Stimulated activated CD8-positive, alpha-beta memory T cell treated with anti-CD3 and anti-CD28 coated beads, Interleukin-12 subunit alpha, Interleukin-12 subunit beta, amount 100 ng/mL, for 1 hour (primary cell): ENCODE measurements at places on chromosomes 6 and 20.

DNA sequence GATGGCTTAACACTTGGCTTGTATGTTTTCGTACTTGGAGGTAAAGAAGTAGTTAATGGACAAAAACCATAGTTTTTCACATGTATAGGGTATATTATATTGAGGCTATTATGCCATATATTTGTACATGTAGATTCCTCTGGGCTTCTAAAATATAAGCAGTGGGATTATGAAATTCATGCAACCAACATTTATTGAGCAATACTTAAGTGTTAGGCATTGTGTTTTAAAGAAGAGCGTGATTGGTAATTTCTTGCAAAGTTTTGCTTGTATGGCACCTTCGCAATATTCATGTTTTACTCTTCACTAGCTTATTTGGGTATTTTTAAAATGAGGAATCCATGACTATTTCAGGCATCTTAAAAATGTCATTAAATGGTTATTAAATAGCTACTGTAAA, 2.5 kb downstream of the TULP4 start:
- no peak for DNase-seq

DNA sequence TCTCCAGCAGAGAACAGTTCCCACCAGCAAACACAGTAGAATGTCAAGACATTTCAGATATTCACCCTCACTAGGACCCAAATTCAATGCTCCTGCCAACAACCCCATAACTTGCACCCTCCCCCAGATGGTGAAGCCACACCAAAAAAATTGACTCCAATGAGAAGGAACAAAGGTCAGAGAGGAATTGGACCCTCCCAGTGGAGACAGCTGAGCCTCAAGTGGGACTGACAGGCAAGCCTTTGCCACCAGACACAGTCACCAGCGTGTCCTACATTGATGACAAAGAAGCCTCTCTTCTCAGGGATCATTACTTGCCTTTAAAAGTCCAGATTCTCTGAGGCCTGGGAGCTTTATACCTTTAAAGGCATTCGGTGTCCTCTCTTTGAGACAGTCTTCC, 64.8 kb downstream of the HIVEP2 start:
- no peak for DNase-seq

DNA sequence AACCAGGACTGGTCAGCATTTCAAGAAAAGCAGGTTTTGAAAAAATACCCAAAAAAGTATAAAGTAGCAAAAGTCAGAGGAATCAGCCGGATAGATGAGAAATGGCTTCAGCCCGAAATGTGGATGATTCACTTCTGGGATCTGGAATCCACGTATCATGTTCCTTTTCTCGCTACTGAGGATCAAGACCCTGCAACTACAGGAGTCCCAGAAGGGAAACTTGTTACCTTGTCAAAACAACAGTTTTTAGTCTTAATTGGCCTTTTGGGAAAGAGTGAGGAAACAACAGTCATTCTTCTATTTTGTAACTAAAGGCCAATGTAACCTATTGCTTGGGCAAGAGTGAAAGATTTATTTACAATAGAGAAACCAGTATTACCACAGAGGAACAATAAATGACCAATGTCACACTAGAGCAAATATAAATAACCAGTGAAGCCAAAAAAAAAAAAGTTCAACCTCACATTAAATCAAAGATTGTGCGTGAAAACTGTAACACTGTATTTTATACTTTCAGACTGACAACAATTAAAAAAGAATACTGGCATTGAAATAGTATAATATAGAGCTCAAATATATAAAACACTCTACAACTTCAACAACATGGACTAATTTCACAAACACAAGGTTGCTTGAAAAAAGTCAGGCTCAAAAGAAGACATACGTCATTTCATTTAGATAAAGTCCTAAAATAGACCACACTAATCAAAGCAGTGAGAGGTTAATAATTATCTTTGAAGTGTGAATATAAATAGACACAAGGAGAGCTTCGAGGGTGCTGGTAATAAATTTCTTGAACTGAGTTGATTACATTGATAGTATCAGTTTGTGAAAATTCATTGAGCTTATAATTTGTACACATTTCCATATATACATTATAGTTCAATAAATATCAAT, 116.2 kb downstream of the GFRAL start:
- DNase-seq = no peak

DNA sequence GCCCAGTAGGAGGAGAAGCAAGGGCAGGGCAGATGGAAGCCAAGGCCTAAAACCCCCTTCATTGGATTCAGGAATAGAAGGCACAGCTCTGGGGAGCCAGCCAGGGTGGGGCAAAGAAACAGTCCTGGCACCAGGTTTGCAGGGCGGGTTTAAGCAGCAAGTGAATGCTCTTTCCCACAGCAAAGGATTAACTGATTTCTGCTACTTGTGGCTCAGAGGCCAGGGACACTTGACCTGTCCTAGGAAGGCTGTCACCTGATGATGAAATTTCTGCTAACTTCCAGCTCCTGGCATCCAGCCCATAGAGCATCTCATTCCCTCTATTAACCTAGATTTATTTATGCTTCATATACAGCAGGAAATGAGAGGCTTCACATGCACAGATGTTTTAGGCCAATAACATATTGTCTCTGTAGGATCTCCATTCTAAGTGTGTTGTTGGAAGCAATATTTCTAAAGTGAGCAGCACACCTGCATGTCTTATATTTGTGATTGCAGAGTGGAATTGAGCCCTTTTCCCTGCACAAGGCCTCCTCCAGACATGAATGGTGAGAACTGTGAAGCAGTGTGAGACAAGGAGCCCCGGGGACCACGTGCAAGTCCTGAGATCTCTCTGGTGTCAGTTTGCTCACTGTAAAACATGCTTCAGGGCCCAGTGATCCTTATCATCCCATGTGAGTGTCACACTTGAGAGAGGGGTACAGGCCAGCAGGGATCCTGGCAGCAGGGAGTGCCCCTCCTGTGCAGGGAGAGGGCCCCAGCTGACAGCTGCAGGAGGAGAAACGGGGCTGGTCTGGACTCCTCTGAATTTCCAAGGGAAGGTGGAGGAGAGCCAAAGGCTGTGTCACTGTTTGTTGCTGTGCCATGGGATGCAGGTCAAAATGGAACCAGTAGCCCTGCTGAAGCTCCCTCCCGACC, 41.1 kb upstream of the CST5 start:
- DNase-seq = no peak

GRCh38 chr6:107869871-107870270, 45.8 kb upstream of the SCML4 start:
- DNase-seq = no peak

- DNase-seq = no peak
Observed at GRCh38 chr20:45459606-45460005, 9.9 kb upstream of the WFDC2 start.

DNA sequence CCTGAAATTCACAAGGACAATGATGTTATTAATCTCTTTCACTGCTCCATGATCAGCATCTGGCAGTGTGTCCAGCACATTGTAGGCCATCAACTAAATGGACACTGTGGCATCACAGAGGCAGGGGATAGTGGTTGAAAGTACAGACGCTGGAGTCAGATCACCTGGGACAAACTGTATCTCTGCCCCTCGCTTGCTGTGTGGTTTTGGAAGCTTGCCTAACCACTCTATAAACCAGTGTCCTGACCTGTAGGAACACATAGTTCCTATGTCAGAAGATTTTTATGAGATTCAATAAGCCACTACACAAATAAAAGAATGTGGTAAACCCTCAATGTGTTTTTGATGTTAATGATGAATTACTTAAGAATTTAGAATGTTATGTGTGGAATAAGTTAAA, 219.3 kb upstream of the RNF217 start:
- DNase-seq = no peak

- no peak for DNase-seq
Observed at GRCh38 chr20:54995011-54995410, 519.6 kb downstream of the DOK5 start.

DNA sequence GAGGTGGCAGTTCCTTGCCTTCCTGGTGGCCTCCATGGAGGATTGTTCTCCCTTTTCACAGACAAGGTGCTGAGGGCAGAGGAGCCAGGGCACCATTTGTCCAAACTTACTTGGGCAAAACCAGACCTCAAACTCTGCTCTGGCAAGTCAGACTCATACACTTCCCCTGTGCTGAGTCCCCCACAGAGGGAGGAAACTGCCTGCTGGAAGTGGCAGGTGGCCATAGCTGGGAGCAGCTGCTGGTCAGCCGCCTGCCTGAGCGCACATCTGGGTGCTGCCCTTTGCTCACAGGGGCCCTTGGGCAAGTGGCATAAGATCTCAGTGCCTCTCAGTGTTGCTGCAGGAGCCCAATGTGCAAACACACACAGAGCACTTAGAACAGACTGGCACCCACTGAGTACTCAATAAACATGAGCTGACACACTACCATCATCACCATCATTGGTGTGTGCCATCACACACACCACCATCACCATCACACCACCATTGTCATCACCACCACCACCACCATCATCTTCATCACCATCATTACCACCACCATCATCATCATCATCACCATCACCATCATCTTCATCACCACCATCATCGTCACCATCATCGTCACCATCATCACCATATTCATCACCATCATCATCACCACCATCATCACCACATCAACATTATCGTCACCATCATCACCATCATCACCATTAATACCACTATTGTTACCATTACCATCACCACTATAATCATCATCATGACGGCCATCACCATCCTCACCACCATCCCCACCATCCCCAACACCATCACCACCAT, 17.6 kb downstream of the NOL4L start:
- no peak for DNase-seq

DNA sequence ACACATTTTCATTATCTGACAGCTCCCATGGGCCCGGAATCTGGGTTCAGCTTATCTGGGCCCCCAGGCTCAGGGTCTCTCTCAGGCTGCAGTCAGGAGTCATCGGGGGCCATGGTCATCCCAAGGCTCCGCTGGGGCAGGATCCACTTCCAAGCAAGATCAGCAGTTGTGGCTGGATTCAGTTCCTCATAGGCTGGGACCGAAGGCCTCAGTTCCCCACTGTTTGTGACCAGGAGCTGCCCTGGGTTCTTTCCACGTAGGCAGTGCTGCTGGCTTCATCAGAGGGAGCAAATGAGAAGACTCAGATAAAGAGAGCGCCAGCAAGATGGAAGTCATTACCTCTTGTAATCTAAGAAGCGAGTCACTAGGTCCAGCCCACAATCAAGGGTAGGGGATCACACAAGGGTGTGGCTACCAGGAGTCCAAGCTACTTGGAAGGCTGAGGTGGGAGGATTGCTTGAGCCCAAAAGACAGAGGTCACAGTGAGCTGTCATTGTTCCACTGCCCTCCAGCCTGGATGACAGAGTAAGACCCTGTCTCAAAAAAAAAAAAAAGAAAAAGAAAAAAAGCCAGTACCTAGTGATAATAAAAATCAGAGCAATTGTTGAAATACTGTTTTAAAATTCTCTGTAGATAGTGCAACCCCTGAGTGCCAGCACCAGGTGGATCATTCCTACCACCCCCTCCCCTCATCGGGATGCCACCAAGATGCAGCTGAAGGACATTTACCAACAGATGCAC, 162.7 kb downstream of the NFATC2 start:
- DNase-seq = no peak

DNA sequence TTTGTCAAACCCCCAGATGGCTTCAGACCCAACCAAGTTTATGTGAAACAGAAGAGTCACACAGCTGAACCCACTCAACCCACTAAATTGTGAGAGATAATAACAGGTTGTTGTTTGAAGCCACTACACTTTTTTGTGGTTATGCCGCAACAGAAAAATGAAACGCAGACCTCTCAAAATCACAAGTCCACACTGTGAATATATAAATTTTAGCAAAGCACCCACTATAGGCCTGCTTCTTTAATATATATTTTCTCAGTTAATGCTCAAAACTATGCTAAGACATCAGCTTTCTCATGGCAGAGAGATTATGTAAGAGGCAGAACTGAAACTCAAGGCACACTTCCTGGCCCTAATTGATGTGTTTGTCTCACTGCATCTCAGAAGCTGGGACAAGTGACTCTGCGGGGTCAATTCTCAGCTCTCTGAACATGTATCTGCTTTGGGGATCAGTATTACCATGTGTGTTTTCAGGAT, 27.7 kb downstream of the MAP3K5 start:
- no peak for DNase-seq

- no peak for DNase-seq
Observed at GRCh38 chr20:49675368-49676151, 38.1 kb downstream of the B4GALT5 start.

DNA sequence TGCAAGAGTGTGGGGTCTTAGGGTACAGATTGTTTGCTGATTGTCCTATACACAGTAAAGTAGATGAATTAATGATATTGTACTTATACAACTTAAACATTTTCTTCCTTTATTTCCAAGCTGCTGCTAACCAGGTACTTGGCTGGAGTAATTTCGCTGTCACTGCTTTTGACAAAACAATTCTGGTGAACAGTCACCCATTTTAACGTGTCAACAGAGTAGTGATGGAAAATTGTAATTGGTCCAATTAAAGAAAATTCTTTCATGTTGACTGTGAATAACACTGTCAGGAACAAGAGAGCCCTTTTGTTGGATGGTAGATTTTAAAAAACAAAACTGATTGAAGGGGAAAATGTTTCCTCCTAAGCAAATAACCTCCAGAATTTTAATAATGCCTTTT, 26.4 kb upstream of the MROH8 start:
- no peak for DNase-seq

- DNase-seq = no peak
Observed at GRCh38 chr6:167481307-167481926, 156.5 kb downstream of the TTLL2 start.

GRCh38 chr20:36847009-36847709, 28.8 kb upstream of the TLDC2 start:
- DNase-seq = no peak

- DNase-seq = no peak
Observed at GRCh38 chr6:10219510-10219909, 195.4 kb downstream of the TFAP2A start.

DNA sequence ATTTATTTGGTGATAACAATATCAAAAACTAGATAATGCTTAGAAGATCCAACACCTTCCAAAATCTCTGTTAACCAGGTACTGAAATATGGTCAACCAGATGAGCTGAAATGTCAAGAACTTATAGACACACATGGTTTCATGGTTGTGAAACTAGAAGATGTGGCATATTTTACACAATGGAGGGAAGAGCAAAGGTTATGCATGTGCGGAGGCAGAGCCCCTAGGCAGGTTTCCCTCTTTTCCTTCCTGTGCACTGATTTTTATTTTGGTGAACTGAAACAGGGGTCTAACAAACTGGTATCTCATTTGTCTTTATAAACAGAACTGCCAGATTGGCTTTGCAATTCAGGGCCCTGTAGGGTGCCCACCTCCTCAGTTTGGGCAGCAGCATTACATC, 91.6 kb downstream of the PRL start:
- DNase-seq = no peak

- no peak for DNase-seq
Observed at GRCh38 chr6:115885636-115886366, 174.9 kb downstream of the FRK start.

GRCh38 chr6:138681627-138682026, 91.9 kb upstream of the CCDC28A start:
- no peak for DNase-seq
